HuH-7 (cell line): ENCODE measurements at places on chromosomes 1 and 21.

DNA sequence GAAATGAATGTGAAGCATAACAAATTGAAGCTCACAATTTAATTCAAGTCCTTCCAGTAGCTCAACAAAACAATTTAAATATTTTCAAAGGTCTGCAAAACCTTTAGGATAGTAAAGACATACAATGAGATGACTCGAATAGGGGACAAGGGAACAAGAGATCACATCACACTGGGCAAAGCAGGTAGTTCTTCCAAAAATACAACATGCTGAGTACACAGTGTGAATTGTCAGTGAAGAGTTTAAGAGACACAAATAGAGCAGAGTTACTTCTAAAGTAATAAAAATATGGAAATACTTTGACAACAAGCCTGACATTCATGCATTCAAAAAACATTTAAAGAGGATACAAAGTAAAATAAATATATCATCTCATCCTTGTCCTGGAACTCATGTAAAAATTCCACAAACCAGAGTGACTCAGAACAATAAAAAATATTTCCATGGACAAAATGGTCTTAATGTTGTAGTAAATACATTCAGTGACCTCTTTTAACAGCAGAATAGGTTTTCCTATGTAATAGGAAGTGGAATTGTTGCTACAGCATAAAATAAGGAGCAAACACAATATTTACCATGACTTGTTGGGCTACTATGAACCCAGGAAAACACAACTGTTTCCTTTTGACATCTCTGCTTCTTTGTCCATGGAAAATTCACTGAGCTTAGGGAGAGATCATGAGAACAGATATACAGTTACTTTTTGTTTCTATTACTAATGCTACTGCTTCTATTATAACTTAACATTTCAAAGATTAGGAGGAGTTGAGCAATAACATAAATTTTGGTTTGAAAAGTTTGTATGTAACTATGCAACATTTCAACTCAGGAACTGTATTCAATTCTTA lies 83.7 kb upstream of the BCL10 start:
- DNase-seq = no peak

DNA sequence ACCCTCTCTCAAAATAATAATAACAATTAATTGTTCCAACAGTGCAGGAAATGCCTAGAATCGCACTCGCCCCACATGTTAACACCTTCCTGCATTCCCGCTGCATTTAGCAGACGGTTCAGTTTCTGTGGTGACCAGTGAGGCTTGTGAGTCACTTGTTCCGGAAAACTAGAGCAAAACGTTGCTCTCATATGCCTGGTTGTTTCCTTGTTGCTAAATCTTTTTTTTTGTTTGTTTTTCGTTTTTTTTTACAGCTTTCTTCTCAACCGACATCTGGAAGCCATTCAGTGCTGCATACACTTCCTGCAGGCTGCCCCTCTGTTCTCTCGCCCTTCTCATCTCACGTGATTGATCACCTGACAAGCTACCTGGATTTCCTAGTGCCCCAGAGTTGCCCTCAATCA lies 56.9 kb upstream of the TMPRSS2 start:
- no peak for DNase-seq

- no peak for DNase-seq
Measured at GRCh38 chr1:184403961-184404726, 17.3 kb downstream of the C1orf21 start.

GRCh38 chr1:41907446-41907845 lies 11.3 kb downstream of the HIVEP3 start:
- no peak for DNase-seq

- DNase-seq = no peak
Measured at GRCh38 chr1:248850536-248851251, 8.2 kb downstream of the ZNF692 start.

DNA sequence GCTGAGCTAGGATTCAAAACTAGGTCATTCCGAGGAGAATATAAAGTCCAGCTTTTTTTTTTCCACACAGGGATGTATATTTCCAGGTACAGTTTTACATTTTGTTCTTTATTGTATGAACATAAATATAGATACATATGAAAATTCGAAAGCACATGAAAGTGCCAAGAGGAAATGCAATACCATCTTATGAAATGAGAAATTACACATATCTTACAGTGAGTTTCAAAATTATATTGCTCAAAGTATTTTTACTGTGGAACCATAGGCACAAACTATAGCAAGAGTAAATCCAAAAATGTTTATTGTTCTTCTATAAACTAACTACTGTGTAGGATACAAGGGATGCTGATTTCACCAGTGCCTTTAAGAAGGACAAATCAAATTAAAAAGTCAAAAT lies 39.0 kb downstream of the PTPRC start:
- DNase-seq = no peak

DNA sequence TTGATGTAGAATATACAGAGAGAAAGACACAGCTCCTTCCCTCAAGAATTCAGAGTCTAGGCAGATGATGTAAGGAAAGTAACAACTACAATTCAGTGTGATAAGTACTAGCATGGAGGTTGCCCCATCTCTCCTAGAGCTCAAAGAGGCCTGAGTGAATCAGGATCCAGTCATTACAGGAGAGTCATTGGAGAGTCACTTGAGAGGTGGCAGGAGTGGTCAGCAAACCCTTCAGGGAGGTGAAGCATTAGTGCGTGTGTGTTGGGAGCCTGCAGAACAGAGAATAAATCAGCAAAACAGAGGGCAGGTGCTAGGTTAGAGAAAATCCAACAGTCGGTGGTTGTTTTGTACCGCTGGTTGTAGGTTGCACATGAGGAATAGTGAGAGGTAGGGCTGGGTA lies 46.1 kb downstream of the GRIK1 start:
- DNase-seq = no peak

- DNase-seq = no peak
Measured at GRCh38 chr1:56573311-56573710, 6.1 kb downstream of the PLPP3 start.

GRCh38 chr1:204977318-204977717 lies 65.7 kb upstream of the CNTN2 start:
- no peak for DNase-seq

GRCh38 chr21:37045149-37045548 lies 27.7 kb downstream of the PIGP start:
- DNase-seq = no peak

GRCh38 chr1:154349121-154349520 lies 23.8 kb downstream of the ATP8B2 start:
- no peak for DNase-seq

- no peak for DNase-seq
Measured at GRCh38 chr1:156463874-156464273, 36.7 kb downstream of the MEF2D start.

GRCh38 chr1:156862997-156863599 lies 2.4 kb downstream of the NTRK1 start:
- no peak for DNase-seq

DNA sequence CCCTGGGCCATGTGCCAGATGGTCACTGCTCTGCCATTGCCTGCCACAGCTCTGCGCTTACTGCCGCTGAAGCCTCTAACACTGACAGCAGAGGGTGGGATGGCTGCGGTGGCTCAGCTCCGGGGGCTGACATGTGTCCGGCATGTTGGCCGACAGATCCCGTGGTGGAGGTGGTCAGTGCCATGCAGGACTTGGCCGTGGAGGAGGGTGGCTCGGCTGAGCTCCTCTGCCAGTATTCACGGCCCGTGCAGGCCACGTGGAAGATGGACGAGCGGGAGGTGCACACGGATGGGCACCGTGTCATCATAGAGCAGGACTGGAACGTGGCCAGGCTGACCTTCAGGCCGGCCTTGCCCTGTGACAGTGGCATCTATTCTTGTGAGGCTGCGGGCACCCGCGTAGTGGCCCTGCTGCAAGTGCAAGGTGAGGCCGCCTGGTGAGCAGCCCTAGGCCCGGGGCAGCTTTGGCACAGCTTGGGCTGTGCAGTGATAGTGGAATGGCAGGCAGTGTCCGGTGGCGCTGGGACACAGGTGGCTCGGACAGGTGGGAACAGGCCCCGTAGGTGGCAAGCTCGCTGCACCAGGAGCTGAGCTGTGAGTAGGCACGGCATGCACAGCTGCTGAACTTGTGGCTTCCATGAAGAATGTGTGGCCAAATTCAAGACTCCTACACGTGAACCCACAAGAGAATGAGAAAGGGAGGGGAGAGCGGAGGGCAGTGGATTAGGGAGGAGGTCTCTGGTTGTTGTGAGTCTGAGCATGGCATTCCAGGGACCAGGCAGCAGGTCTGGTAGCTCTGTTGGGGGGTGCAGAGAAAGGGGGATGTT lies 91.8 kb downstream of the TRIM11 start:
- DNase-seq = no peak
